ENCODE measurements at places on chromosomes 11 and 22. TPM values are rescaled to one million over a fixed set of nuclear protein-coding genes. Genes with fewer than 3 reads are reported as not detected.

GRCh38 chr11:28701760-28702449 is 593.7 kb downstream of the METTL15 start:
- no peak for DNase-seq
- H3K4me3 ChIP-seq: no peak overlapping the region
- H3K27ac ChIP-seq: no peak overlapping the region
- H3K4me1 ChIP-seq: no peaks in the 10 kb centered on the region
- H3K36me3 ChIP-seq: no peaks in the 10 kb centered on the region
- H3K27me3 ChIP-seq: no peaks in the 10 kb centered on the region

- no peaks in the 10 kb centered on the region for H3K4me1 ChIP-seq
- no peak overlapping the region for H3K27ac ChIP-seq
- peaks cover 4% of the 10 kb centered on the region for H3K27me3 ChIP-seq
- H3K4me3 ChIP-seq: no peak overlapping the region
- H3K36me3 ChIP-seq: no peaks in the 10 kb centered on the region
- DNase-seq: no peak
Measured at GRCh38 chr11:548700-549603, 11.6 kb downstream of the LMNTD2 start.

DNA sequence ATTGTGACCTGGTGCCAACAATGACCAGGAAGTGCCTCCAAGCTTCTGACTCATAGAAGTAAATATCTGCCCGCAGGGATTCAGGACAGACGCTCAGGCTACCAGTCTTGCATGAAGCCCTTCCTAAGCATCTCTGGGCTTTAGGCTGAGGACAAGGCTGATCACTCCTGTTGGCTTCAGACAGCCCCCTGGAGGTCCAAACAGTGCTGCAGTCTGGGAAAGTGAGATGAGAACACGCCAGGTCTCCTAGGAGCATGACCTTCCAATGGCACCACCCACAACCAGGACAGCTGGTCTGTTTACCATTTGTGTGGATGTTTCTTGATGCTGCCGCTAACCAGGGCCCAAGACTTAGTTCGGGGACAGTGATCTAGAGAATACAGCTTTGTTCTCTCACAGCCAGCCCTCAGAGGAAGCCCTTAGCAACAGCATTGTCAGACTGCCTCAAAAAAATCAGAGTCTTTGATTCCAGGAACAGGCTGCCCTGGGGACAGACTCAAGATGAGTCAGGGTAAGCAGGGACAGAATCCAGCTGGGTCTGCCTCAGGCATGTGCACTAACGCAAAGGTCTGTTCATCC is 111.2 kb downstream of the ZNF280B start:
- no peaks in the 10 kb centered on the region for H3K4me1 ChIP-seq
- H3K4me3 ChIP-seq: no peak overlapping the region
- no peaks in the 10 kb centered on the region for H3K36me3 ChIP-seq
- no peak overlapping the region for H3K27ac ChIP-seq

DNA sequence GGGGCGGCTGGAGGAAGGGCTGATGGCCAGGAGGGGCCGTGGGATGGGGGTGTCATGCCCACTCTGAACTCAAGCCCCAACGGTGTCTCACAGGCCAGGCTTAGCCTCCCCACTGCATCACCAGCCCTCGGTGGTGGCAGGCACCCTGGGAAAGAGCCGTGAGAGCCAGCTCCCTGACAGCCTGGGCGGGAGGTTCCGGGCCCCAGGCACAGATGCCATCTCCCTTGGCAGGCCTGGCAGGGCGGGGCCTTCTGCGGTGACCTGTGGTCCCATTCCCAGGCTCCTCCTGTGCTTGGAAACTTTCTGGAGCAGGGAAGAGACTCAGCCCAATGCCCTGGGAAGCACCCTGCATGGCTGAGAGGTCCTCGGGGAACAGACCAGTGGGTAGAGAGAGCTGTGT is 4.8 kb downstream of the PHLDA2 start:
- no peaks in the 10 kb centered on the region for H3K36me3 ChIP-seq
- DNase-seq: no peak
- no peak overlapping the region for H3K27ac ChIP-seq
- no peak overlapping the region for H3K4me3 ChIP-seq
- no peaks in the 10 kb centered on the region for H3K27me3 ChIP-seq
- no peaks in the 10 kb centered on the region for H3K4me1 ChIP-seq

DNA sequence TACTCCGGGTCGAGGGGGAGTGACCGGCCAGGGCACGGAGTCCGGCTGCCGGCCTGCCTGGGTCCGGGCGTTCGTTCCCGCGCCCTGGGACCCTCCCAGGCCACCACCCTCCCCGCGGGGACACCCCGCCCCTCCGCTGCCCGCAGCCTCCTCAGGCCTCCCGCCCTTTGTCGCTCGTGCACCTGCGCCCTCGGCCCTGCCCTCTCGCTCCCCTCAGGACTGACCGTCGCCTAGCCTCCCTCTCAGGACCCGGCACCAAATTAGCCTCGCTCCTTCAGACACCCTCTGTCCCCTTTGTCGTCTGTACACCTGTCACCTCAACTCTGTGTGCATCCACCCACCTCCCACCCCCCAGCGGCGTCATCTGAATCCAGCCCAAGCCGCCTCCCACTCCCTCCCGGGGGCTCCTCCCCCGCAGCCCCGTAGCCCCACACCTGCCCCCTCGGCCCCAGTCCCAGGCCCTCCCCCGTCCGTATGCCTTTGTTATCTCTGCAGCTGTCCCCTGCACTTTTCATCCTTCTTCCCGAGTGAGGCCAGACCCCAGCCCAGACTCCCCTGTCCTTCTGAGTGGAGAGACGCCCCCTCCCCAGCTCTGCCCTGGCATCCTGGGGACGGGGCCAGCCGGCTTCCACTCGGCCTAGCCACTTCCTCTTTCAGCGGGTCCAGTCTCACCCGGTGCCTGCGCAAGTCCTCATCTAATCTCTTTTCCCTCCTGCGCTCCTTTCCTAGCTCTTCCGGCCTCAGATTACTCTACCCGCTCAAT is 643 bp downstream of the TIGD3 start:
- no peak overlapping the region for H3K27ac ChIP-seq
- peaks cover 23% of the 10 kb centered on the region for H3K36me3 ChIP-seq
- no peaks in the 10 kb centered on the region for H3K27me3 ChIP-seq
- no peak for DNase-seq
- peaks cover 15% of the 10 kb centered on the region for H3K4me1 ChIP-seq

DNA sequence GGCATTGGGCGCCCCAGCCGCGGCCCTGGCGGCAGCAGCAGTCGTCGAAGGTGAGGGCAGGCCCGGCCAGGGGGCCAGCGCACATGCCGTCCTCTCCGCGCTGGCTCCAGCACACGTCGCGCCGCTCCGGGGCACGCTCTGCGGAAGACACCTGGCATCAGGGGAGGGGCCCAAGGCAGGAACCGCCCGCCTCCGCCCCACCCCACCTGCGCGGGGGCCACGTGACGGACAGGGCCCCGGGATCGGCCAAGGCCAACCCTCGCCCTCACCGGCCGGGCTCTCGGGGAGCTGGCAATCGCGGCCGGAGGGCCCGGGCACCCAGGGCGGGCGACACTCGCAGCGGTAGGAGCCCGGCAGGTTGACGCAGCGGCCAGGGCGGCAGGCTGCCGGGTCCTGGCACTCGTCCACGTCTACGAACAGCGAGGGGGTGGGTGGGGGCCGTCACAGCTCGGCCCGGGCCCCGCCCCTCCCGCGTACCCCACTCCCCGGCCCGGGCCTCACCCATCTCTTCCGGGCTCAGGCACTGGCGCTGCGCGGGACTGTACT is 14.9 kb downstream of the SCYL1 start:
- H3K36me3 ChIP-seq: peaks cover 63% of the 10 kb centered on the region
- DNase-seq: no peak
- H3K4me3 ChIP-seq: peak overlapping the region; percentile 68
- peak overlapping the region; percentile 90 for H3K27ac ChIP-seq
- H3K27me3 ChIP-seq: no peaks in the 10 kb centered on the region

- H3K4me1 ChIP-seq: peaks cover 7% of the 10 kb centered on the region
- H3K4me3 ChIP-seq: peak overlapping the region; percentile 61
- no peaks in the 10 kb centered on the region for H3K27me3 ChIP-seq
- peak; percentile 84 for DNase-seq
Measured at GRCh38 chr11:47216121-47216798, 1.5 kb downstream of the DDB2 start.

DNA sequence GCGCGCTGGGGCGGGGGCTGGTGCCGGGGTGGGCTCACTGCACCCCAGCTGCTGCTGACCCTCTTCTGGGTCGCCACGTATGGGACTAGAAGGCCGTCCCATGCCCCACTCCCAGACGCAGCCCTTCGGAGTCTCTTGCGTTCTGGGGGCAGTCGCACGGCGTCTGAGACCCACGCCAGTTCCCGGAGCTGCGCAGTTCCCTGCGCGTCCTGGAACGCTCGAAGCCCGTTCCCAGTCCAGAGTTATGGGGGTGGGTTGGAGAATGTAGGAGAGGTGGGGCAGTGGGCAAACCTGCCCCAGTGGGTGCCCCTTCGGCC is 375 bp downstream of the LAYN start:
- DNase-seq: no peak
- H3K27me3 ChIP-seq: no peaks in the 10 kb centered on the region
- peak overlapping the region; percentile 86 for H3K27ac ChIP-seq

DNA sequence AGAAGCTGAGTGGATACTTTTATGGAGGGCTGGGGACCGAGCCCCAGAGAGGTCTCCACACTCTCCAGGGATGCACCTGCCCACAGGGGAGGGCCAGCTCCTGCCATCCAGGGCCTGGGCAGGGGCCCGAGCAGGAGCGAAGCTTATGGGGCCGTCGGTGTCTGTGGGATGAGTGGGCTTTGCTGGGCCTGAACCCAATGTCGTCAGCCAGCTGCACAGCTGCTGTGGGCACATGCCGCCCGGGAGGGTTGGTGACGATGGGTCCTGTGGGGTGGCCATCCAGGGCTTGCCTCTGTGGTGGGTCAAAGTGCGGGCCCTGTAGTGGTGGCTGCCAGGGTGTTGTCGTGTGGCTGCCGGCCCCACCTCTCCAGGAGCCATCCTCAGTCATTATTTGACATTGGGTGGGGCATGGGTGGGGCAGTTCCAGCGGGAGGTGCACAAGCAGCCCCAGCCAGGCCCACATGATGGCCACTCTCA is 447.1 kb downstream of the TBC1D22A start:
- H3K36me3 ChIP-seq: no peaks in the 10 kb centered on the region
- H3K27me3 ChIP-seq: no peaks in the 10 kb centered on the region
- H3K27ac ChIP-seq: no peak overlapping the region
- no peak for DNase-seq

GRCh38 chr11:80281194-80281593 is 840.4 kb upstream of the TENM4 start:
- H3K4me3 ChIP-seq: no peak overlapping the region
- H3K4me1 ChIP-seq: no peaks in the 10 kb centered on the region
- DNase-seq: no peak
- H3K27me3 ChIP-seq: no peaks in the 10 kb centered on the region

GRCh38 chr11:13852481-13852880 is 110.0 kb upstream of the SPON1 start:
- H3K27ac ChIP-seq: no peak overlapping the region
- no peaks in the 10 kb centered on the region for H3K36me3 ChIP-seq
- no peak for DNase-seq
- no peak overlapping the region for H3K4me3 ChIP-seq

DNA sequence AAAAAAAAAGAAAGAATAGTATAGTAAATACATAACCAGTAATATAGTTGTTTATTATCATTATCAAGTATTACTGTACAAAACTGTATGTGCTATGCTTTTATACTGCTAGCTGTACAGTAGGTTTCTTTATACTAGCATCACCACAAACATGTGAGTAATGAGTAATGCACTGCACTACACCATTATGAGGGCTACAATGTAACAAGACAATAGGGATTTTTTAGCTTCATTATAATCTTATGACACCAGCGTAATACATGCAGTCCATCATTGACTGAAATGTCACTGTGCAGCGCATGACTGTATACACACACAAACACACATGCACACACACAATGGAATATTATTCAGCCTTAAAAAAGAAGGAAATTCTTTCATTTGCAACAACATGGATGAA is 111.5 kb upstream of the ZBED5 start:
- H3K36me3 ChIP-seq: no peaks in the 10 kb centered on the region
- no peak overlapping the region for H3K4me3 ChIP-seq
- DNase-seq: no peak
- no peak overlapping the region for H3K27ac ChIP-seq

- peak; percentile 100 for DNase-seq
- no peaks in the 10 kb centered on the region for H3K36me3 ChIP-seq
- H3K27ac ChIP-seq: peak within 1 kb of the TSS; percentile 41
- peak within 1 kb of the TSS; percentile 99 for H3K4me3 ChIP-seq
- H3K27me3 ChIP-seq: no peaks in the 10 kb centered on the region
Measured at GRCh38 chr22:43014869-43015676, at the start of gene PACSIN2. TSS of gene PACSIN2 (minus strand) at chr22:43015149. CDS start at chr22:42912080, 103,069 bp downstream.

GRCh38 chr11:38256436-38256835 is 1658.4 kb upstream of the RAG2 start:
- DNase-seq: no peak
- no peak overlapping the region for H3K4me3 ChIP-seq
- H3K36me3 ChIP-seq: no peaks in the 10 kb centered on the region
- H3K27ac ChIP-seq: no peak overlapping the region
- H3K27me3 ChIP-seq: no peaks in the 10 kb centered on the region

- no peak overlapping the region for H3K4me3 ChIP-seq
- DNase-seq: peak; percentile 30
- H3K36me3 ChIP-seq: no peaks in the 10 kb centered on the region
- H3K27ac ChIP-seq: no peak overlapping the region
Measured at GRCh38 chr11:61921446-61921845, 4.1 kb upstream of the RAB3IL1 start.

DNA sequence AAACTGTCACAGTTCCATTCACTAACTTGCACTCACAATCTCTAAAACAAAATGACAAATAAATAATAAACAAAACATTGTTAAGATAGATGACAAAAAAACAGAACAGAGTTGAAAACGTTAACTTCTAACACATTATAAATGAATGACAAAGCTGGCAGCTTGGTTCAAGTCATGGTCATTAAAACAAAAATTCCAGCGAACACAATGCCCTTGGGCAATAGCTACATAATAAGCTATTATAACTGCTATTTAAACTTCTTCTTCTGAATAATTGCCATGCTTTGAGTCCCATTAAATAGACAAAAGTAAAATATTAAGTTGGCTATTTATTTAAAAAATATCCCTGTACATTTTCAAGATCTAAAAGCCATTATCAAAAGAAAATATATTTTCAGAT is 54.7 kb downstream of the PICALM start:
- no peak overlapping the region for H3K4me3 ChIP-seq
- H3K36me3 ChIP-seq: peaks cover 49% of the 10 kb centered on the region
- no peak overlapping the region for H3K27ac ChIP-seq
- no peaks in the 10 kb centered on the region for H3K27me3 ChIP-seq

DNA sequence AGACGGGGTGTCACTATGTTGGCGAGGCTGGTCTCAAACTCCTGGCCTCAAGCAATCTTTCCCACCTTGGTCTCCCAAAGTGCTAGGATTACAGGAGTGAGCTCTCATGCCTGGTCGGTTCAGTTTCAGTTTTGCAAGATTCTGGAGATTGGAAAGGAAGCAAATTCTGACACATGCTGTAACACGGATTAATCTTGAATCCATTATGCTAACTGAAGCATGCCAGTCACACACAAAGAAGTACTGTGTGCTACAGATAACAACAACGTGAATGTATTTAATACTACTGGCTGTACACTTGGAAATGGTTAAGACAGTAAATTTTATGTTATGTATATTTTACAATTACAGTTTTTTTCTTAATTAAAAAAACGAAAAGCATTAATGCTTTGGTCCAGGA is 107.6 kb downstream of the MED15 start:
- no peak for DNase-seq
- no peaks in the 10 kb centered on the region for H3K27me3 ChIP-seq
- no peaks in the 10 kb centered on the region for H3K4me1 ChIP-seq
- H3K4me3 ChIP-seq: no peak overlapping the region

The CDC45 gene
- not detected for total RNA-seq

The DUSP8 gene
- 27.0 TPM for total RNA-seq

The ANGPTL5 gene
- total RNA-seq: not detected

The ZNF143 gene
- total RNA-seq: 2.7 TPM

The PHOX2A gene
- total RNA-seq: not detected

The CACNA1I gene
- total RNA-seq: not detected

The MN1 gene
- total RNA-seq: 23.0 TPM

The SLC6A5 gene
- total RNA-seq: not detected

The CPT1A gene
- 76.3 TPM for total RNA-seq

The GDPD4 gene
- not detected for total RNA-seq

The TBRG1 gene
- total RNA-seq: 21.2 TPM

The OR10D3 gene
- not detected for total RNA-seq

Measured in ascending aorta (tissue), 2 donors.